HuH-7.5 (cell line): ENCODE measurements at places on chromosomes 11 and 22.

DNA sequence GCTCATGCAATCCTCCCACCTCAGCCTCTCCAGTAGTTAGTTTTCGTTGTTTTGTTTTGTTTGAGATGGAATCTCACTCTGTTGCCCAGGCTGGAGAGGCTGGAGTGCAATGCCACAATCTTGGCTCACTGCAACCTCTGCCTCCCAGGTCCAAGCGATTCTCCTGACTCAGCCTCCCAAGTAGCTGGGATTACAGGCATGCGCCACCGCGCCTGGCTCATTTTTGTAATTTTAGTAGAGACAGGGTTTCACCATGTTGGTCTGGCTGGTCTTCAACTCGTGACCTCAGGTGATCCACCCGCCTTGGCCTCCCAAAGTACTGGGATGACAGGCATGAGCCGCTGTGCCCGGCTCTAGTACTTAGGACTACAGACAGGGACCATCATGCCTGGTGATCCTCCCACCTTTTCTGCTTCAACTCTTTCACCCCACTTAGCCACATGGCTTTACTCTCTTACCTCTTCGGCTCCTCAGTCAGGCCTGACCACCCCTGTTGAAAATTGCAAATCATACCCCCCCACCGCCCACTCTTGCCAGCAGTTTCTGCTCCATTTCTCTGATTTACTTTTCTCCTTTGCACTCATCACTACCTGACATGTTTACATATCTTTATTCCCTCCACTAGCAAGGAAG lies 157.1 kb upstream of the GRK3 start:
- DNase-seq, result no peak

DNA sequence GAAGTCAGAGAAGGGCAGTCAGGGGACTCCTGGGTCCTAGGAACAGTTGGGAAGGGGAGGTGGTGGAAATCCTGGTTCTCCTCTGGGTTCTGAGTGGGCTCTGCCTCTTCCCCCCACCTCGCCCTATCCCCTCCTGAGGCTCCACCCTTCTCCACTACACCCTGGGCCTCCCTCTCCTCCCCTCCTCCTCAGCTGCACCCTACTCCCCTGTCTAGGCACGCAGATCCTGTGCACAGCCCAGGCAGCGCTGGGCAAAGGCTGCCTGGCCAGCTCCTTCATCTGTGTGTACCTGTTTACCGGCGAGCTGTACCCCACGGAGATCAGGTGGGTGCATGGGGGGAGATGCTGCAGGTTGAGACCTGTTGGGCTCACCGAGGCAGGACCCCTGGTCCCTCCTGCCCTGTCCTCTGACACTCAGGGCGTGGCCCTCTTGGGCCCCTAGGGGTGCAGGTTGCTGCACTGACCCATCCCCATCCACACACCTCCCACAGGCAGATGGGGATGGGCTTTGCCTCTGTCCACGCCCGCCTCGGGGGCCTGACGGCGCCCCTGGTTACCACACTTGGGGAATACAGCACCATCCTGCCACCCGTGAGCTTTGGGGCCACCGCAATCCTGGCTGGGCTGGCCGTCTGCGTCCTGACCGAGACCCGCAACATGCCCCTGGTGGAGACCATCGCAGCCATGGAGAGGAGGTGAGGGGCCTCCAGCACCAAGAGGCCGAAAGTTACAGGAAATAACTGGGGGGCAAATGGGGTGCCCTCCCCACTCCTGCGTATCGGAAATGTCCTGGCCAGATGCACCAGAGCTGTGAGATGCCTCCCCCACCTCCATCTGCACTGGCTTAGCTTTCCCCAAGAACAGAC lies 25.3 kb upstream of the POLA2 start:
- DNase-seq, result no peak

GRCh38 chr22:18977824-18978425 lies 41.8 kb upstream of the PRODH start:
- no peak for DNase-seq

DNA sequence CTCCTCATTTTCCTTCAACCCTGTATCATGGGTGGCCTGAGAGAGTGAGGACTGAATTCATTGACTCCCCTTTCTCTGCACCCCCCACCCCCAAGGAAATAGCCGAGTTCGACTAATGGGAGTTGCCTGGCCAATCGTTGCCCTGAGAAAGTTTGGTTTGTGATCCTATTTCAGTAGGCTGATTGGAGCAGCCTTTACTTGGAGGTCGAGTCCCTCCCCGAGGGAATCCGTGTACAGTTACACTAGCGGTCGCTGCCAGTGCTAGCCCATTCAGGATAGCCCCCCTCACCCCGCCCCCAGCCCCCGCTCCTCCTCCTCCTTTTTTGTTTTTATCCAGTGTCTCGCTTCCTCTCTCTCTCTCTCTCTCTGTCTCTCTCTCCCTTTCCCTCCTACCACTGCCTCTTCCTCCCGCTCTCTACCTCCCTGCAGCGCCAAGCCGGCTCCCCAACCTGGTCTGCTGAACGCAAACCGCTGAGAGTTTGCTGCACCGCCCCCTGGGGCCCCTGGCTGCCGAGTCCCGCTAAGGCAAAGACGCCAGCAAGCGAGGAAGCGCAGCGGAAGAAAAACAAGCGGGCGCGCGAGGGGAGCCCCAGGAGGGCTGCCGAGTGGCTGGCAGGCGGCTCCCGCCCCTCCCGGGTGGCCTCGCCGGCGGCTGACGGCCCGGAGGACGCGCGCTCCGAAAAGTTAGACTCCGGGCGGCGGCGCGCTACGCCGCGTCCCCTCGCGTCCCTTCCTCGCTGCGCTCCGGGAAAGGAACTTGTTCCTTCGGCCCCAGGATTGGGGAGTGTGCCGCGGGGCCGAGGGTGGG lies at the start of gene GRAMD1B:
GRAMD1B (plus strand) TSS at position 357 of the 808 bp plus-strand sequence. CDS start 524 bp downstream, outside the sequence.
- no peak for DNase-seq

GRCh38 chr22:26461188-26461810 lies 22.3 kb downstream of the HPS4 start:
- DNase-seq, result peak; percentile 59

GRCh38 chr11:66492161-66492865 lies 12.1 kb downstream of the DPP3 start:
- no peak for DNase-seq

GRCh38 chr22:27107386-27107785 lies 450.0 kb downstream of the MIAT start:
- no peak for DNase-seq

DNA sequence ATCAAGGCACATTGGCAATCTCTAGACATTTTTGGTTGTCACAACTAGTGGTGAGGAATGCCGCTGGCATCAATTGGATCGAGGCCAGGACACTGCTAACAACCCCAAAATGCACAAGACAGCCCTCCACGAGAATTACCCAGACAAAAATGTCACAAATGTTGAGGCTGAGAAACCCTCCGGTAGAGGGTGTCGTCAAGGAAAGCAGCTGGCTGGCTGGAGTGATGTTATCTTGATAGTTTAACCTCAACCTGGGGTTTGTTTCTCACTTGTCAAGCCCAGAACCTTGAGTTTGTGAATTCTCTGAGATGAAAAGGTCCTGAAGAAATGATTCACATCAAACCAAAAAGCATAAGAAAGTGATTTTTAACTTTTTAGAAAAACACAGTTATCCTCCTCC lies 21.1 kb upstream of the TMPRSS13 start:
- no peak for DNase-seq

DNA sequence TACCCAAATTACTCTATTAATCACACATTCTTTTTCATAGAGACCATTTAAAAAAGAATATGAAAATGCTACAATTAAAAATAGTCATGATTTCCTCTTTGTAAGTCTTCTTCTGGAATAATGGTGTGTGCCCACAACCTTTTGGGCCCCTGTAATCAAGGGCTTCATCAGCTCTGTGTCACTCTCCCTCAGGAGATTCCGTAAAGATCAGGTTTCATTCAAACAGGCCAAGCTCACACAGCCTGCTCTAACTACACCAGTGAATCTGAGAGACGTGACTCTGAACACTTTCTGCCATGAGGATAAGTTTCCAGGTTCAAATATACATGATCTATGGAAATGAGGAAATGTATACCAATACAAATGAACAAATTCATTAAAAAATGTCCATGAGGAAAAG lies 9.5 kb downstream of the DRICH1 start:
- no peak for DNase-seq

- no peak for DNase-seq
Measured at GRCh38 chr11:128497061-128497775, 90.1 kb downstream of the ETS1 start.

DNA sequence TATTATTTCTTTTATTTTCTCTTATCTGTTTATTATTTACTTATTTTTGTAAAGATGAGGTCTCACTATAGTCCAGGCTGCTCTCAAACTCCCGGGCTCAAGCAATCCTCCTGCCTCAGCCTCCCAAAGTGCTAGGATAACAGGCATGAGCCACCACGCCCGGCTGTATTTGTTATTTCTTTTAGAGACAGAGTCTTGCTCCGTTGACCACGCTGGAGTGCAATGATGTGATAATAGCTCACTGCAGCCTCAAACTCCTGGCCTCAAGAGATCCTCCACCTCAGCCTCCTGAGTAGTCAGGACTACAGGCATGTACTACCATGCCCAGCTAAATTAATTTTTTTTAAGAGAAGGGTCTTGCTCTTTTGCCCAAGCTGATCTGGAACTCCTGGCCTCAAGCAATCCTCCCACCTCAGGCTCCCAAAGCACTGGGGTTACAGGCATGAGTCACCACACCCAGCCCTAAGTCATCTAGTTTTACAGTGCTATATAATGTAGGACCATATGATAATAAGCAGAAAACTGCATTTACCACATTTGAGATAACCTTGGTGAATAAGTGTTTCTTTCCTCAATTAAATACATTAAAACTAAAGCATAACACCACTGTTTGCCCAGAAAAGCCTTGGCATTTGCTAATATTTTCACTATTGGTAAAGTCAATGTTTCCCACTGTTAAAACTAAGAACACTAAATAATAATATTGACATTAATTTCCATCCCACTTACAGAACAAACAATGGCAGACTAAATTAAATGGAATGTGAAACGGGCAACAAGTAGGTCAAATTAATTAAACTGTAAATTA lies 127.5 kb downstream of the SIK3 start:
- DNase-seq, result no peak

- no peak for DNase-seq
Measured at GRCh38 chr11:66835768-66836405, 7.4 kb upstream of the RCE1 start.

GRCh38 chr22:43343262-43343669 lies at the start of gene SCUBE1:
TSS of gene SCUBE1 (minus strand) at chr22:43343372. CDS start at chr22:43343261, 111 bp downstream.
- DNase-seq, result peak; percentile 74

GRCh38 chr11:721741-722345 lies 15.8 kb downstream of the EPS8L2 start:
- no peak for DNase-seq

- no peak for DNase-seq
Measured at GRCh38 chr22:49369726-49370626, 457.7 kb downstream of the BRD1 start.

DNA sequence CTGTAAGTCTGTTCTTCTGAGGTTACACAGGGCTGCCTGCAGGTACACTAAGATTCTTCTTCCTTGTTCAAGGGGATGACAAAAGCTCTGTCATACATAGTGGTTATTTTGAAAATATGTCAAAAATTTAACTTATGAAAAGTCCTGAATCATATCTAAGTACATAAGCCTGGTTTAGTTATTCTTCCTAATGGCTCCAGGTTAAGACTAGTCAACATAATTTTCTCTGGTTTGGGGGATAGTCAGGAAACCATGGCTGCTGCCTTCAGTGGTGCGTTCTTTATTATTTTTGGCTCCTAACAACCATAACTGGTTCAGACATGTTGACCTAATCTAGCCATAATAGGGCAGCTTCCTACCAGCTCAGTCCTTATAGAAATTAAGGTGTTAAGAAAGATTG lies 257.4 kb upstream of the DDI1 start:
- DNase-seq, result no peak

DNA sequence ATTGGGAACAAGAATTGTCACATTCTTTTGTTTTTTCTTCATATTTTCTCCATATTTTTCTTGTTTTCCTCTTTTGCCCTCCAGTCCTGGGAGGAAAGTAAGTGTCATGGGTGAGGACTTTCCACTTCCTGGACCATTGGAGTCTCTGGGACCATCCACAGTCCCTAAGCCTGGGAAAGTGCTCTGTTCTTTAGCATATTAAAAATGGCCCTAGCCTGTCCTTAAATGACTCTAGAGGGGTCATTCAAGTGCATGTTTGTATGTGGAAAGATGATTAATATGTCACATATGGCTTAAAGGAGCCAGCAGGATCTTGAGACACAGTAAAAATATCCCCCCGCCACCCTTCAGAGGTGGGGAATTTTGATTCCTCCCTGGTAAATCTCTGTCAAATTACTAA lies 20.1 kb upstream of the SCGB1D1 start:
- no peak for DNase-seq

GRCh38 chr11:125968354-125968753 lies 22.5 kb downstream of the VSIG10L2 start:
- DNase-seq, result no peak

DNA sequence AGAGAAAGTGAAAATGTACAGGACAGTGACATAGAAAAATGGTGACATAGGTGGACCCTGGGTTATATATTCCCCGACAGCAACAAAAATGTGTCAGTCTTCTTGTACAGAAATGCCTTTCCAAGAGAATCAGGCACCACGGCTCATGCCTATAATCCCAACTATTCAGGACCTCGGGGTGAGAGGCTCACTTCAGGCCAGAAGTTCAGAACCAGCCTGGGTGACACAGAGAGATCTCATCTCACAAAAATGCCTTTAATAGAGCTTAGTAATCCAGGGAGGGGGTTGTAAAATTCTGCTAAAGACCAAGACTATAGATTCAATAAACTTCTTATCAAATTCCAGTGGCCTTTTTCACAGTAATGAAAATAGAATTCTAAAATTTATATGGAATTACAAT lies 10.7 kb downstream of the ZNF195 start:
- DNase-seq, result no peak

- no peak for DNase-seq
Measured at GRCh38 chr22:17931400-17931825, 92.9 kb downstream of the MICAL3 start.

DNA sequence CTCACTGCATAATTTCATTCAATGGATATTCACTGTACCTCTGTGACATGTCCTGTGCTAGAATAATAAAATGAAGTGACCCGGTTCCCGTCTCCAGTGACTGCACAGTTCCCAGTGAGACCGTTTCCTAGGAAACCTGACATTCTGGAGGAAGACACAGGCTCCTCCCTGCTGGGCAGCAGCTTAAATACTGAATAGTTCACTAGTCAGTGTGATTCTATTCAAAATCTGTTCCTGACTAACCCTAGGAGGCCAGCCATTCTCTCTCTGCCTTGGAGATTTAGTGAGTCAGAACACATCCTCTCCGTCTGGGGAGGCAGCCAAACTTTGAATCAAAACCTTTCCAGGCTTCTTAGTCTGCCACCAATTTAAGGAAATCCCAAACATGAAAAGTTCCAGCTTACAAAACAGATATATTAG lies 11.3 kb downstream of the TRIM66 start:
- DNase-seq, result no peak

GRCh38 chr11:65415499-65416340 lies 6.9 kb upstream of the NEAT1 start:
- DNase-seq, result no peak
